T-helper 22 cell (primary cell): ENCODE measurements at places on chromosomes 3 and 15.

GRCh38 chr3:55294557-55294956, 192.5 kb downstream of the WNT5A start:
- no peak for DNase-seq

- DNase-seq, result no peak
Observed at GRCh38 chr3:24017305-24017704, 72.2 kb downstream of the NR1D2 start.

GRCh38 chr15:76359152-76359551, 22.6 kb downstream of the ISL2 start:
- no peak for DNase-seq

- no peak for DNase-seq
Observed at GRCh38 chr3:40414270-40414669, 27.3 kb downstream of the ENTPD3 start.

DNA sequence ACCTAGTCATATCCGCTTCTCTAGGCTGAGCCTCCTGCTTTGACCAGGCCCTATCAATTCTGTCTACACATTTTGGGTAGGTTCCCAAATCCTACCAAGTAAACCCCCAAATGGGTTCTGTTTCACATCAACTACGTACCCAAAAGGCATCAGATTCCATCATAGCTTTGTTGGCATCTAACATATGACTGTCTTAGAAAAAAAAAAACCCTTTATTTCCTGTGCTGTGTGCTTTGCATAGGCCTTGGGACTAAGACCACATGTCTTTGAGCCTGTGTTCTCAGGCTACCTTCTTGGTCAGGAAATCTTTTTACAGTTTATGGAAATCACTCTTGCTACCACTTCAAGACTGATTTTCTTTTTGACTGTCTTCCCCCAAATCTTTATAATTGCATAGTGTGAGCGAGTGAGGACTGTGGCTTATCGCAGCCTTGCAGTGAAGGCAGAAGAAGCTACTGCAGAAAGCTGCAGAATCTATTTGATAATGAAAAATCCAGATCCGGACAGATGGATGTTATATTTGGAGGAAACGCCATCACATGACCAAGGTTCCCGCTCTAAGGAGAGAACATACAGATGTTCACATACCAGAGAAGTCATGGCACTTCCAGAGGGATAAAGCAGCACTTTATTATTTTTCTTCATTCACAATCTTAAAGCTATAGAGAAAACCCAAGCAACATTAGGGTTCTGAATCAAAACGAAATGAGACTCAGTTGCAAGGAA, 111.2 kb downstream of the EOMES start:
- no peak for DNase-seq

GRCh38 chr3:177536873-177537272, 339.6 kb upstream of the TBL1XR1 start:
- DNase-seq, result no peak

- DNase-seq, result no peak
Observed at GRCh38 chr3:133857767-133858166, 37.9 kb downstream of the RAB6B start.

DNA sequence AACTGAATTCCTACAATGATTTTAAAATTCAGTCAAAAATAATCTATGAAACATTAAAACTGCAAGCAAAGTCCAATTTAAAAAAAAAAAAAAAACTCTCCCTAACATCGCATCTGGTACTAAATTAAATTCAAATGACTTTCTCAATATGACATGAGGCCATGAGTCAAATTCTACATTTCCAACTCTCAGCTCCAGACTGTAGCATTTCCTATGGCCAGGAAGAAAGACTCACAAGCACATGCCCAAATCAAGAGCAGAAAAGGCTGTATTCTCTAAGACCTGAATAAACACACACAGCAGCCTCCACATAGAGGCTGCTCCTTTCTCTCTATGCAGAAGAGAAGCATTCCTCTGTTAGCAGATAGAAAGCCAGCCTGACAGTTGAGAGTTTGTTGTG, 729.2 kb downstream of the ROBO1 start:
- DNase-seq, result no peak

DNA sequence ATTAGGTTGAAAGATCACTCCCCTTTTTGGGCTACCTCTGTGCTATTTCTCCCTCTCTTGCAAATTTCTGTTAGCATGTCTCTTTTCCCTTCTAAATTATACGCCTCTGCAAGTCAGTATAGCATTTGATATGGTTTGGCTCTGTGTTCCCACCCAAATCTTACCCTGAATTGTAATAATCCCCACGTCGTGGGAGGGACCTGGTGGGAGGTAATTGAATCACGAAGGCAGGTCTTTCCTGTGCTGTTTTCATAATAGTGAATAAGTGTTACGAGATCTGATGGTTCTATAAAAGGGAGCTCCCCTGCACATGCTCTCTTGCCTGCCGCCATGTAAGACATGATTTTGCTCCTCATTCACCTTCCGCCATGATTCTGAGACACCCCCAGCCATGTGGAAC, 41.0 kb downstream of the TAMM41 start:
- no peak for DNase-seq

GRCh38 chr15:43932907-43933306, 106.1 kb downstream of the WDR76 start:
- DNase-seq, result no peak

- DNase-seq, result no peak
Observed at GRCh38 chr15:70212963-70213315, 115.2 kb upstream of the TLE3 start.

DNA sequence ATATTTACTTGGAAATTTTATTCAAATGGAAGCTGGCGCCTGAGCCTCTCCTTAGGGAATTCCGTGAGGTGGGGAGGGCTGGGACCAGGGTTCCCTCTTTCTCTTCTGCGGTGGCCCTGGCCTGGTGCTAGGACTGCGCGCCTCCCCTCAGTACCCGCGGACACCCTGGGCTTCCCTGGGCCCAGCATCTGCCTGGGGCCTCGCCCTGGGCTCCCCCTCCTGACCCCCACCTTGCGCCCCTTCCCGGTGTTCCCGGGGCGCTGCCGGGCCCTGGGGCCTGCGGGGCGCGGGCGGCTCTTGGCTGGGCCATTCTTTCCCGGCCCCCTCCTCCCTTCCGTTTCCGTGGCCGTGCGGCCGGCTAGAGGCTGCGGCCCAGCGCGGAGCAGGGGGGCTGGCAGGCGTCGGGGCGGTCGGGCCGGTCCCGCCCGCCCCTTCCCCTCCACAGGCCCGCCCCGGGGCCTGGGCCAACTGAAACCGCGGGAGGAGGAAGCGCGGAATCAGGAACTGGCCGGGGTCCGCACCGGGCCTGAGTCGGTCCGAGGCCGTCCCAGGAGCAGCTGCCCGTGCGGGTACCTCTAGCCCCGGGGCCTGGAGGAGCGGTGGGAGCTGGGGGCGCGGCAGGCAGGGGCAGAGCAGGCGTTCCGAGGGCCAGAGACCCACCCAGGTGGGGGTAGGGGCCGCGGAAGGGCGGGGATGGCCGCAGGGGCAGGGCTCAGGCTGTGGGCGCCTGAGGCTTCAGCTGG, at the start of gene FES:
FES (plus strand) TSS at position 529 of the 743 bp plus-strand sequence. CDS start 542 bp downstream, outside the sequence.
- DNase-seq, result no peak
